AG10803 (cell line): ENCODE measurements at places on chromosomes 3 and 15.

GRCh38 chr3:127822682-127823425 lies 539 bp upstream of the MGLL start:
- peak; percentile 36 for DNase-seq

- no peak for DNase-seq
Observed at GRCh38 chr15:62572797-62573196, 407.7 kb upstream of the C2CD4B start.

GRCh38 chr15:56653787-56654186 lies 79.5 kb downstream of the ZNF280D start:
- no peak for DNase-seq

GRCh38 chr3:31086698-31087097 lies 192.2 kb upstream of the GADL1 start:
- DNase-seq, result no peak

DNA sequence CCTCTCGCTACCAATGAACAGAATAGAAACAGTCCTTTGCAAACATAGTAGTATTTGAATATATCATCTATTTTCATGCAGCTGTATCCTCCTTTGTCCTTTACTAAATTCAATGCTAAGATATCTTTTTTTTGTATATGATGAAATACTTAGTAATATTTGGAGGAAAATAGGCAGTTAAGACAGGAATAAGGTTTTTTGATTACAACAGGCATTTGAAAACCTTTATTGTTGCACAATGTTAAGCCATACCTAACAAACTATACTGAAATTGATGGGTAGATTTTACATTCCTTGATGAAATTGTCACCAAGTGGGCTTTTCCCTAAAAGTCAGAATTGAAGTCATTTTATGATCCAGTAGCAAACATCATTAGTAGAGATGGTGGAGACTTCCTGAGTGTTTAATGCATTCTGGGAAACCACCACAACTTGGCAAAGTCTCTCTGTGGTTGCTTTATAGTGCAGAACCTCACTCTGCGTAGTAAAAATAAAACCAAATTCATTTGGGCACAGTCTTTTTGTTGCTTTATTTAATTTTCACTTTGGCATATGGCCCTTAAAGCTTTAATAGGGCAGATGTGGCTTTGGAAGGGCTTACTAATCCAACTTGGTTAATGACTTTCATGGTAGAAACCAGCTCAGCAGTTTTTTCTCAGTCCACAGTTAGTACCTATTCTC lies 216.0 kb downstream of the DIPK2A start:
- peak; percentile 45 for DNase-seq

GRCh38 chr3:71389911-71390573 lies 193.5 kb downstream of the FOXP1 start:
- DNase-seq, result peak; percentile 44

GRCh38 chr15:99718421-99718820 lies 14.8 kb downstream of the LYSMD4 start:
- DNase-seq, result no peak

GRCh38 chr15:55820043-55820442 lies 77.1 kb upstream of the PRTG start:
- no peak for DNase-seq

DNA sequence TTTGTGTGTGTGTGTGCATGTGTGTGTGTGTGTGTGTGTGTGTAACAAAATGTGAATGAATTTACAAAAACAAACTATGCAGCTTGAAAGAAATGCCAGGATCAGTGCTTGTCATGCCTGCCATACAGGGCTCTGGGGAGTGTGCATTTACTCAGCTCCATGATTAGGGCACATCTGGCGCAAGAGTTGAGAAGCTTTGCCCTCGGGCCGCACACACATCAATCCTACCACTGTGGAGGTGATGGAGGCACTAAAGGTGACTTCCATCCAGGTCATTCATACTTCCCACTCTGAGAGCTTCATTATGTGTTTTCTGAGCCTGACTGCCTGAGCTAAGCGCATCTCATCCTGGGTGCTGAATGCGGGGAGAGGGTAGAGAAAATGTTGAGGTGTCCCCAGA lies 72.0 kb upstream of the ZBED2 start:
- DNase-seq, result no peak

DNA sequence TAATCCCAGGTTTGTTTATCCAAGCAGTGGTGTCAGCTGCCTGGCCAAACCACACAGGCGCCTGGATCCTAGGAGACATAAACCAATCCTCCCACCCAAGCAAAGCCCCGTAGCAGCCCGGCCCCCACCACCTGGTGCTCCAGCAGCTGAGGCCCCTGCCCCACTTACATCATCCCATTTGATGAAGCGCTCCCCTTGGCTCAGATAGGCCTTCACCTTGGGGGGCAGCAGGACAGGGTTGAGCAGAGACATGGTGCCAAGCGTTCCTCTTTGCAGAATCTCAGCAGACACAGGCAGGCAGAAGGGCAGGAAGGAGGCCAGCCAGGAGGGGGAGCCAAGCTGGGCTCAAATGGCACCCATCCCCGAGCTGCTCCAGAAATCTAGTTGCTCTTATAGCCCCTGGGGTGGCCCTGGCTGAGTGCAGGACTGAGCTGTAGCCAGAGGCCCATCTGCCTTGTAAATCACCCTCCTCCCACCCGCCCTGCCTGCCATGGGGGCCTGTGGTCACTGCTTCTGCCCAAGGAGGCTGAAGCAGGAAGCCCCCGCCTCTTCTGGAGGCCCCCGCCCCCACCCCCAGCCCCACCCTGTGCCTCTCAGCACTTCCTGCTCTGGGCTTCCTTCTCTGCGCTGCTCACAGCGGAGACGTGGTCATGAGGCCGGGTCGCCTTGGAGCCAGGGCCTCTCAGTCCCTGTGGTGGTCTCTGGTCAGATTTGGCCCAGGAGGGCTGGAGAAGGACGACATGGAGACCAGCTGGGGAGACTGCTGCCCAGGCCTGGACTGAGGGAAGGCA lies at the start of gene PLCB2:
PLCB2 (minus strand) TSS at position 515 of the 791 bp plus-strand sequence; CDS start at position 252, 263 bp downstream.
- no peak for DNase-seq

- no peak for DNase-seq
Observed at GRCh38 chr3:33919312-33920120, 121.1 kb downstream of the PDCD6IP start.

DNA sequence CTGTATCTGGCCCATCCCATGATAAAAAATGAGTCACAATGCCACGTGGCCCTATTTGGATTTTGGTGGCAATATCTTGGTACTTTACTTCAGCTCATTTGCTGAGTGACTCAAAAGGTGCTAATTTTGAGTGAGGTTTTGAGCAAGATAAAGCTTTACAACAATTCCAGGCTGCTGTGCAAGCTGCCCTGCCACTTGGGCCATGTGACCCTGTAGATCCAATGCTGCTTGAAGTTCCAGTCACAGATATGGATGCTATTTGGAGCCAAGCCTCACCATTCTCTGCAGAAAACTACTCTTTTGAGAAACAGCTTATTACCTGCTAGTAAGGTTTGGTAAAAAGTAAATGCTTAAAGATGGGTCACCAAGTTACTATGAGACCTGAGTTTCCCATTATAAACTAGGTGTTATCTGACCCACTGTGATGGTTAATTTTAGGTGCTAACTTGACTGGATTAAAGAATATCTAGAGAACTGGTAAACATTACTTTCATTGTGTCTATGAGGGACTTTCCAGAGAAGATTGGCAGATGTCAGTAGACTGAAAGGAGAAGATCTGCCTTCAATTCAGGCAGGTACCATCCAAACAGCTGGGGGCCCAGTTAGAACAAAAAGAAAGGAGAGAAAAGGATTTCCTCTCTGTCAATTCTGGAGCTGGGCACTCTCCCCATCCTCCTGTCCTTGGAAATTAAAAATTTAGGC lies 1083.9 kb downstream of the DIPK2A start:
- DNase-seq, result no peak

GRCh38 chr15:101600035-101600434 lies 52.1 kb downstream of the TM2D3 start:
- no peak for DNase-seq

DNA sequence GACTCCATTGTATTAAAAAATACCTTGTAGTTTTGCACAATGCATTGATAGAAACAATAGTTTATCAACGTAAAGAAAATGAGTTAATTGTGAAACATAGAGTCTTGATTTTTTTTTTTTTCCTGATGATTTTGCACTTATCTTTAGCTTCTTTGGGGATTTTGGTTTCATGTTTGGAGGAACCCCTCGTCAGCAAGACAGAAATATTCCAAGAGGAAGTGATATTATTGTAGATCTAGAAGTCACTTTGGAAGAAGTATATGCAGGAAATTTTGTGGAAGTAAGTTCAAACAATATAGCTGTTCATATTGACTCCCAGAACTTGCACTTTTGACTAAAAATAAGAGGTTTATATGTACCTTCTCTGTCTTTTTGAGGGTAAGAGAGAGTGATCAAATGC lies 7.0 kb downstream of the DNAJB11 start:
- DNase-seq, result no peak

DNA sequence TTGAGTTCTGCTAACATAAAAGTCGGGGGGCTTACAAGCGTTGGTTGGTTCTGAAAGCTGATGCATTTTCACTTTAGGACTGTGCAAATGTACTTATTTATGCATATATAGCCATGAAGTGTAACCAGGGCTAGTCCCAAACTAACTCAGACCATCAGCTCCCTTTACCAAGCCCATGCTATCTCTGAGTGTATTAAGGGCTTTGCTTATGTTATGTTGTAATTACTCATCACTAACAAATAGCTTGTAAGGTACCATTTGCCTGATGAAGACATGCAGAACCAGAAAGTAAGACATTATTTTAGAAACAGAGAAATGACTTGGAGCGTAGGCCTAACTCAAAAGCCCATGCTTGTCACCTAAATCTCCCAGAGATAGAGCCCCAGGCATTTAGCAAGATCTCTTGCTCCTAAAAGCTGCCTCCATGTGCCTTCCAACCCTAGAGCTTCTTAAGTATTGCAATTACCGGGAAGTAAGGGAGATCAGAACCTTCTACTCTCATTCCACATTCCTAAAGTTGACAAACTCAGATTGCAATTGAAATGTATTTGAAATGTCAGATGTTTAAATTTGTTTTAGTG lies 362.9 kb upstream of the RBMS3 start:
- no peak for DNase-seq

DNA sequence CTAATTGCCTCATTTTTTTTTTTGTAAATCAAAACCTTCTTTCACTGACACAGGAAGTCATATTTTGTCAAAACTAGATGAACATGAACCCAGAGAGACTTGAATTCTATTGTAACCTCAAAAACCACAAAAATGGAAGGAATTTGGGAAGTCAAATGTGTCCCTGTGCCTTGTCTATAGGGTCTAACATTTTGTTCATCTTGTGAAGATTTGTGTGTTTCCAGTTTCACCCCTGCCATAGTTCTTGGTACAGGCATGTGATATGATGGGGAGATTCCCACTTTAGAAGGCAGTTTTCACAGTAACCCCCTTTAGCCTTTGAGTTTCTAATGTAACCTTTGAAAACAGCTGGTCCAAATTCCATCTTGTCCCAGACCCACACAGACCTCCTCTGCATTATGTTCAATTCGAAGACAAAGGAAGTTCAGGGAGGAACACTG lies 318.5 kb upstream of the ADAMTS9 start:
- peak; percentile 86 for DNase-seq

- no peak for DNase-seq
Observed at GRCh38 chr3:196321162-196321561, 3.1 kb upstream of the DYNLT2B start.

GRCh38 chr3:187740421-187741399 lies 4.6 kb downstream of the BCL6 start:
- DNase-seq, result peak; percentile 95

- no peak for DNase-seq
Observed at GRCh38 chr15:68158046-68158628, 47.0 kb downstream of the CALML4 start.

- DNase-seq, result peak; percentile 6
Observed at GRCh38 chr3:82128271-82128670, 366.8 kb upstream of the GBE1 start.

- no peak for DNase-seq
Observed at GRCh38 chr3:14141602-14142341, 16.9 kb downstream of the TMEM43 start.

DNA sequence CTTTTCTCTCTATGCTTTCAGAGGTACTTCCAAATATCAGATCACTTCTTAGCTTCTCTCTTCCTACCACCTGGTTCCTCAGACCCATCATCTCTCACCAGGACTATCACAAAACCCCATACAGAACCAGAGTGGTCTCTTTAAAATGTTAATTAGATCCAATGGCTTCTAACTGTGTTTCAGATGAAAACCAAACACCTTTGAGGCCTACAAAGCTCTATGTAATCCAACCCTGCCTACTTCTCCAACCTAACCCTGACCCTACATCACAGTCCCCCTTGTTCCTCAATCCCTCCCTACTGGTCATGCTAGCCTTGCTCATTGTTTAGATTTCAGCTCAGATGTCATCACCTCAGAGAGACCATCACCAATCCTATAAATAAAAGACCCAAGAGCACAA lies 34.8 kb downstream of the SUMF1 start:
- DNase-seq, result no peak

DNA sequence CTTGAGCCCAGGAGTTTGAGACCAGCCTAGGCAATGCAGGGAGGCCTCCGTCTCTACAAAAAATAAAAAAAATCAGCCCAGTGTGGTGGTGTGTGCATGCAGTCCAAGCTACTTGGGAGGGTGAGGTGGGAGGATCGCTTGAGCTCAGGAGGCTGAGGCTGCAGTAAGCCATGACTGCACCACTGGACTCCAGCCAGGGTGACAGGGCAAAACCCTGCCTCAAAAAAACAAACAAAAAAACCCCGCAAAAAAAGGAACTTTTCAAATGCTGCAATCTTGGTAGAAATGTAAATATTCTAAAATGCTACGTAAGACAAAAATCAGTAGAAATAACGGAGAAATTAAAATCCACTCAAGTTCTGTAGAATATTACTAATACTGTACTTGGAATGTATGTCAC lies 108.1 kb upstream of the MELTF start:
- no peak for DNase-seq

GRCh38 chr3:14678015-14678503 lies 3.1 kb downstream of the C3orf20 start:
- DNase-seq, result no peak

GRCh38 chr3:38348903-38349302 lies 2.3 kb downstream of the XYLB start:
- DNase-seq, result peak; percentile 43

DNA sequence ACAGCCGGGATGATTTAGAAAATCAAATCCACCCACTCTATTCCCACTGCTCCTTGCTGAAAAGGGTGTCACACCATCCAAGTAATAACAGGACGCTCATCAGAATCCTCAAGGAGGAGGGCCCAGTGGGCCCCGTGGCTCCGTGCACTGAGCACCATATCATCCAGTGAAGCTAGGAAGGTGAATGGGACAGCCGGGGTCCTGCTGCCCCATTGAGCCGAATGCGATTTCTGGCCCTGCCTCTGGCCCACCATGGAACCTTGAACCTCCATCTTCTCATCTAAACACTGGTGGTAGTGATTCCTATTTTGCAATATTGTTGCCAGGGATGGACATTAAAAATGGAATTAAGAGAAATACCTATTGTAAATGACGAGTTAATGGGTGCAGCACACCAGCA lies 99.1 kb upstream of the SLC6A11 start:
- no peak for DNase-seq
